Activated CD8-positive, alpha-beta memory T cell treated with anti-CD3 and anti-CD28 coated beads for 4 hours (primary cell): ENCODE measurements at places on chromosomes 3 and 15.

- no peak for DNase-seq
These were observed 20.0 kb downstream of the GPR15 start for GRCh38 chr3:98551754-98552153.

GRCh38 chr3:81968658-81969057 lies 207.2 kb upstream of the GBE1 start:
- DNase-seq: no peak

- no peak for DNase-seq
These were observed 9.2 kb upstream of the TGFBR2 start for GRCh38 chr3:30597131-30597768.

GRCh38 chr15:67818464-67818863 lies 6.8 kb upstream of the SKOR1 start:
- DNase-seq: no peak

DNA sequence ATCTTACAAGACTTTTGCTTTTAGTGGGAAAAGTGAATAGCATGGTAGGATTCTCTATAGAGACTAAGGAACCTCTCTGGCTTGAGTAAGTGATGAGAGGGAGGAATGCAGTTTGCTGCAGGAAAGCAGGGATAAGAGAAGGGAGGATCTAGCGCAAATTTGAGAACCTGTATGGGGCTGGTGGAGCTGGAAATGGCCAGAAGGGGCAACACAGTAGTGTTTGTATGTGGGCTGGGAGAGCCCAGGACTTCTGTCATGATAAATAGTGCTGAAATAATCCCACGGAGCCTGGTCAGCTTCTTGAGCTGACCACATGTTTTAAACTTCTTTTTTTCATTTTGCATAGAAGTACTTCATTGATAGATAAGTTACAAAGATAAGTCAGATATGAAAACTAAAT lies 11.2 kb upstream of the SHC4 start:
- DNase-seq: no peak

DNA sequence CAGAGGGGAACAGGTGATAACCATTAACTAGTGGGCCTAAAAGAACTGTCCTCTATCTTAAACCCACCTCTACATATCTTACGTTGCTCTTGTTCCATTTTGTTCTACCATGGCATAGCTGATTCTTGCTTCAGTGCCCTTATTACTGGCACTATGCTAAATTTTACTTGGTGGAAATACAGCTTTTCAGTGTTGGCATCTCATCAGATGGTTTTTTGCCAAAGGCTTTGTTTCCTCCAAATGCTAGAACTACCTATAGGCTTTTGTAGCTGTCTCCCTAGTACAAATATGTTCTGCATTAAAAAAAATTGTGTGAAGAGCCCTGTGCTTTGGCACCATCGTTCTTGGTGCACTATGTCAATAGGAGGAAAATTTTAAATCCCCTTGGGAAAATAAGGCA lies 145.0 kb upstream of the ZBTB20 start:
- DNase-seq: no peak

- DNase-seq: no peak
These were observed 12.5 kb downstream of the RASA2 start for GRCh38 chr3:141499284-141499683.

DNA sequence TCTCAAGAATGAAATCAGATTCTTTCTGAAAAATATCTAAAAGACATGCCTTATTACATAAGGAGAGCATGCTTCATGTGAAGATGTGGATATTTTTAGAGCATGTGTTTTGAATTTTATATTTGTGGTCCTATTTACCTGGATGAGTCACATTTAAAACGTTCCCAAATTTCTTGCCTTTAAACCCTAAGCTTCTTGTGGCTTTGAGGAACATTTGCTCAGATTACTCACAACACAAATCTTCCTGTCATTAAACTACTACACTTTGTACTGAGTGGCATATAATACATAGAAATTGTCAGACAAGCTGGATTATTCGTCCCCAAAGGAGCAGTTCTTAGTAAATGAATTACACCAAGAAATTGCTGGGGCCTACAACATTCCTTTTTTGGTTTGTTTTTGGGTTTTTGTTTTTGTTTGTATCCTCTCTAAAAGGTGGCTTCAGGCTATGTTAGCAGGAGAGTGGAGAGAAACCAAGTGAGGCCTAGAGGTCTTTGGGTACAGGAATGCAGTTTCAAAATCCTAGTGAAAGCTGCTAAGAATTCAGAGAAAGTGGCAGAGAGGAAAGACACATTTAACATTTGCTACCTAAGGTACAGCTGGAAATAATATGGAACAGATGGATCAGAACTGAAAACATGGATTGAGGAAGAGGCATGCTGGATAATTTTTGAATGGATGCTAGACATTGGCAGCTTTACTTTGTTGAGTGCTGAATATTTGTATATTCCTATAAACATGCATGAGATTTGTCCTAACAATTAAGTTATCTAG lies 128.1 kb downstream of the RPL22L1 start:
- DNase-seq: no peak

DNA sequence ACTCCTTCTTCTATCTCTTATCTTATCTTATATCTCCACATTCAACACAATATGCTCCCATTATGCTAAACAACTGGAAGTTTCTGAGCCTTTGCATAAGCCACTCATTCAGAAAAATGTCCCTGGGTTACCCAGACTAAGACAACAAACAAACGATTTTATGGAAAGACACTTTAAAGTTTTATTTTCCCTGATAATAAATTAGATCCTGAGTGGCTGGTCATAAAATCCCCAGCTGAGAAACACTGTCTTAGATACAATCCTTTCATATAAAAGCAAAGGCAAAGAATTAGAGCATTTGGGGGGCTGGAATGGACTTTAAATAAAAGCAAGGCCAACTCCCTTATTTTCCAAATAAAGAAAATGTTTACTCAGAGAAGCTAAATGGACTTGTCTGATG lies 322.3 kb downstream of the GBE1 start:
- DNase-seq: no peak

DNA sequence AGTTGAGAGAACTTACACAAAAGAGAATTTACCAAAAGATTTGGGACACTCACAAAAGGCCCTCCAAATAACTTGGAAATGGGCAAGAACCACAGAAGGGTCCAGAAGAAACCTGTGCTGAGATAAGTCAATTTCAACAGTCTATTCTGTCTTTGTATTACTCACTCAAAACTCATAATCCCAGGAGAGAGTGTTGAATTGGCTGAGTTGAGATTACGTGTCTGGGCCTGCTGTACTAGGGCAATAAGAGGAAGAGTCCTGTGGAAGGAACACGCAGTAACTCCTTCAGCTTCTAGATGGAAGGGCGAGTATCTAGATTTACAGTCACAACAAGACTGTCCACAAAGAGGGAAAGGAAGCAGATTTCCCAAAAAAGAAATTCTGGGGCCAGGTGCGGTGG lies 42.5 kb upstream of the DYNC1LI1 start:
- DNase-seq: no peak

DNA sequence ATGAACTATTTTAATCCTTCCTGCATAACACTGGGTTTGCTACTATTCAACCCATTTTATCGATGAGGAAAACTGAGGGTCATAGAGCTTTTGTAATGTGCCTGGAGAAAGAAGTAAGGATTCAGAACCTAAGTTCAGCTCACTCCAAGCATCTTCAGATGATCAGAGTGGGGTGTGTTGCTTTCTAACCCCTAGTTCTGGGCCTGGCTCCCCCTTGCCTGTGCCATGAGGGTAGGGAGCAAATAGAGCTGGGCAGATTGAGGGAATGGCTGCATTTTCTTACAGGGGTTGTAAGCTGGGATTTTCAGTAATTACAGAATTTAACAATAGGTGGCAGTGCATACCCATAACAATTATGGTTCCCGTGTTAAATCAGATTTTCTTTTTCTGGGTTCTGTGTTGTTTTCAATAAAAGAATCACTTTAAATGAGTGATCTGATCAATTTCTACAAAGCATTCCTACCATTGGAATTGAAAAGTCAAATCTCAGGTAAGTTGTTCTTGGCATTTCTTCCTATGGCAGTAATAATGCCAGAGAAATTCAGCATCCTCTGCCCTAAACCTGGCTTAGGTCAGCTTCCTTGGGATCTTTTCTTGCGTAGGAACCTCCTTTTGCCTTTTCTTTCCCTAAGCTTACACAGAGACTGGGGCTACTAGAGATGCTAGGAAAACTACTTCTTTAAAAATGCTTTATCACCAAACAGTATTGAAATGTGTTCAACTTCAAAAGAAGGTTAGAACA lies 103.8 kb upstream of the IL12A start:
- DNase-seq: no peak

DNA sequence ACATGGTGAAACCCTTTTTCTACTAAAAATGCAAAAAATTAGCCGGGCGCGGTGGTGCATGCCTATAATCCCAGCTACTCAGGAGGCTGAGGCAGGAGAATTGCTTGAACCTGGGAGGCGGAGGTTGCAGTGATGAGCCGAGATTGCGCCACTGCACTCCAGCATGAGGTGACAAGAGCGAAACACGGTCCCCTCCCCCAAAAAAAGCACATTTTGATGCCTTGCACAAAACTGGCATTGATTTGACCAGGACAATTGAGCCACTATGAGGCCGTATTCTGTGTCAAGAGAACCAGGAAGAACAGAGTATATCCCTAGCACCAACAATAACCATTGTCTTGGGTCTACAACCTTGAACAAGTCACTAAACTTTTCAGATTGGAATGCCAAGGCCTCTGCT lies 50.6 kb downstream of the SH3BP5 start:
- no peak for DNase-seq

DNA sequence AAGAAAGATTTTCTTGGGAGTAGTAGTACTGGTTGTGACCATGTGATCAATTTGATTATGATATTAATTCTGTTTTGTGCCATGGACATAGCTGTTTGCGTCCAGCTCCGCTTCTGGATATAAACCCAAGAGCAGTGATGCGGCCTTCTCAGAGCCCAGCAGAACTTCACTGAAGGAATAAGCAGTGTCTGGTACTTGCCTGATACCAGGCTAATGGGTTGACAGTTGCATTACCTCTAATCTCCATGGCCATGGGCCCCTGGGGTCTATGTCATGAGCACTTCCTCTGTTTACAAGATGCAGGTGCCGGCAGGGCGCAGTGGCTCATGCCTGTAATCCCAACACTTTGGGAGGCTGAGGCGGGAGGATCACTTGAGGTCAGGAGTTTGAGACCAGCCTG lies 36.3 kb upstream of the RAB6B start:
- no peak for DNase-seq

- DNase-seq: no peak
These were observed 27.4 kb upstream of the FURIN start for GRCh38 chr15:90840954-90841353.

- no peak for DNase-seq
These were observed 24.6 kb downstream of the ITPR1 start for GRCh38 chr3:4517643-4518311.

GRCh38 chr3:135929670-135930069 lies 35.9 kb upstream of the PPP2R3A start:
- DNase-seq: no peak

- no peak for DNase-seq
These were observed 51.2 kb downstream of the THRB start for GRCh38 chr3:24443476-24443875.

DNA sequence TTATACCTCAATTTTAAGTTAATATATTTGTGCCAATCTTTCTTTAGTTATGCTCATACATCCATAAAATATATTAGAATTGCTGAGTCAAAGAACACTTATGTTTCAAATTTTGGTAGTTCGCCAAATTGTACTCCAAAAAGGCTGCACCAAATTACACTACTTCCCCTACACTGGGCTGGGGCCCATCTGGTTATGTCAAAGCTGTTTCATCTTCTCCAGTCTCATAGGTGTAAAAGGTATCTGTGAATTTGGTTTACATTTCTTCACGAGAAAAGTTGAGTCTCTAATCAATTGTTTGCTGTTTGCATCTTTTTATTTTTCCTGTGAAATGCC lies 706 bp downstream of the FSIP1 start:
- DNase-seq: no peak
